Pulmonary artery endothelial cell (primary cell): ENCODE measurements at places on chromosomes 2 and 18. TPM values are rescaled to one million over a fixed set of nuclear protein-coding genes. Genes with fewer than 3 reads are reported as not detected.

GRCh38 chr2:187890690-187891089 is 336.5 kb upstream of the TFPI start:
- DNase-seq = peak; percentile 37

GRCh38 chr2:50004667-50005066 is 850.4 kb upstream of the FSHR start:
- DNase-seq = no peak

DNA sequence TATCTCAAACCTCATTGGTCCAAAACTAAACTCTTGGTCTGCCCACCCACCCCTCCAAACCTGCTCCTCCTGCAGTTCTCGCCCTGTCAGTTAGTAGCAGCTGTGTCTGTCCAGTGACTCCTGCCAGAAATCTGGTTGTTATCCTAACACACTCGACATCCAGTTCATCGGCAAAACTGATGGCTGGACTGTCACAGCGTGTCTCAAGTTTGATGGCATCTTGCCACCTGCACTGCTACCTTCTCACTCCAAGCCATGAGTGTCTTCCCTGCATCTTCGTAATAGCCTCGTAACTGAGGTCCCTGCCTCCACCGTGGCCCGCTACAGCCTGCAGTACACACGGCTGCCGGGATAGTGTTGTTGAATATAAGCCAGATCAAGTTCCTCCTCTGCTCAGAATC is 470.1 kb upstream of the RAB12 start:
- no peak for DNase-seq

DNA sequence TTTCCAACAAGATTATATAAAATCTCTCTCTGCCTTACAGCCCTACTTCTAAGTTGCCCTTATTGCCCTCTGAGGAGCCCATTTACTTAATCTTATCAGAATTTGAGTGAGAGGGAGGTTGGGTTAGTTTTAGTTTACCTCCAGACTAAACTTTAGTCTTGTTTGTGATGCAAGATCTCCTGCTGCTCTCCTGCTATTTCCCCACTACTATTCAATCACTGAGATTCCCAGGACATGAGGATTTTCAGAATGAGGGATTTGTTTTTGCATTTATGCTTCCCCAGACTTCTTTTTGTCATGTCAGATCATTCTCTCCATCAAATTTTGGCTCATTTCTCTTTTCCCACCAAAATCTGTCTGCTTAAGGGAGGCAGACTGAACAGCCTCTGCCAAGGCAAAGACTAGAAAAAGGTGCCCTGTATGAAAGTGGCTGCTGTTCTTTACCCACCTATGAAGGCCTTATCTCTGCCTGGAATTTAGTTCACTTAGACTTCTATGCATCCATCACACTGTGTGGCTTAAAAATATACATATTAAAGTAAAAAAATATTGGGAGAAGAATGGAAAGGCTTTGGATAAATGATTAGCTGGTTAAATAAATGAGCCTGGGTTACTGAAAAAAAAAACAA is 401.3 kb downstream of the PID1 start:
- no peak for DNase-seq

BMP10 gene
- total RNA-seq = not detected in 2 replicates

DNA sequence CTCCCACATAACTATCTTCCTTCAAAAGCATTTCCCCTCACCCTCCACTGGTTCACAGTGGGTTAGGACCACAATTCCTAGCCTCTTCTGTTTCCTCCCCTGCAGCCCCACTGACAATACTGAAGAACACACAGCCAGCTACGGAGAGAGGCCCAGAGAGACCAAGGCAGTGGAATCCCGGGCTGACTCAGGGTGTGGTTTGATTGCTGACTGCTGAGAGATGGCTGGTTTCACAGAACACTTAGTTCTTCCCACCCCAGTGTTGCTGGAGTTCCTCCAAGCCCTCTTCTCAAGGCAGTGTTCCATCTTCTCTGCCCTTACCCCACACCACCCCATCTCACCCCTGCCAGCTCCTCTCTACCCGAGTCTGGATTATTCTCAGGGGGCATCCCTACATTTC is 43.3 kb upstream of the ZFP36L2 start:
- DNase-seq = no peak
